ENCODE measurements at places on chromosomes 2 and 18. TPM values are rescaled to one million over a fixed set of nuclear protein-coding genes. Genes with fewer than 3 reads are reported as not detected.

The DNAJC5G gene
- 0.19 TPM for polyA plus RNA-seq

The ZSWIM2 gene
- polyA plus RNA-seq = not detected

The UGGT1 gene
- 21.1 TPM for polyA plus RNA-seq

The NYAP2 gene
- polyA plus RNA-seq = 0.40 TPM

The IL1RN gene
- 0.39 TPM for polyA plus RNA-seq

The VAMP5 gene
- 18.0 TPM for polyA plus RNA-seq

The MC5R gene
- 0.66 TPM for polyA plus RNA-seq

The UPP2 gene
- 0.04 TPM for polyA plus RNA-seq

The UGT1A8 gene
- polyA plus RNA-seq = not detected

The CRYGC gene
- not detected for polyA plus RNA-seq

DNA sequence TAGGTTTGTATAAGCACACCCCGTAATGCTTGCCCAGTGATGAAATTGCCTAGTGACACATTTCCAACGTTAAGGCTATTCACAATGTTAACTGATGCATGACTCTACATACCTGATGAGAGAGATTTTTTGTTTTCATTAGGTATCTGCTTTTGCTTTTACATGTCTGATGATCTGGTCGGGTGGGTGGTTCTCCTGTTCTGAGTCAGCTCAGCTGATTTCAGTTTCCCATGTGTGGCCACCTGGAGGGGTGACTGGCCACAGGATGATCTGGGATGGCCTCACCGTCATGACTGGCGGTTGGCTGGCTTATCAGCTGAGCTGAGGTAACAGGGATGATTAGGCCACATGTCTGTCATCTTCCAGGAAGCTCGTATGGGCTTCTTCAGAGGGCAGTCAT, 33.8 kb upstream of the ACYP2 start:
- DNase-seq = no peak

GRCh38 chr18:30999186-30999585, 43.4 kb downstream of the DSC3 start:
- DNase-seq = no peak

DNA sequence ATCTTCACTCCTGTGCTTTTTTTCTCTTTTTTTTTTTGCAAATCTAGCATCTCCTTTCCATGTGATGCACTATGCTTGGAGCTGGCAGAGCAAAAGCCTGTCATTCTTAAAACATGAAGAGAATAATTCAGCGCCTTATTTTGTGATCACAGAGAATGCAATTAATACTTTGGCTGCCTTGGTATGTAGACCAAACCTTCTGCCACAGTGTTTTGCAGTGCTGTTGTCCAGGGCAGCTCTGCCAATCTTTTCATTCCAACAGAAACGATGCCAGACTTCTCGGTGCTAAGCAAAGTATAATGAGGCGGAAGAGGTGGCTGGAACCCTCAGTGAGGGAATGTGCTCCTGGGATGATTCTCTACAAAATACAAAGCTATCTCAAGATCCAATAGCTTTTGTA, 25.6 kb downstream of the BCL2 start:
- no peak for DNase-seq

- DNase-seq = no peak
Observed at GRCh38 chr18:33611525-33612135, 33.6 kb downstream of the ASXL3 start.

DNA sequence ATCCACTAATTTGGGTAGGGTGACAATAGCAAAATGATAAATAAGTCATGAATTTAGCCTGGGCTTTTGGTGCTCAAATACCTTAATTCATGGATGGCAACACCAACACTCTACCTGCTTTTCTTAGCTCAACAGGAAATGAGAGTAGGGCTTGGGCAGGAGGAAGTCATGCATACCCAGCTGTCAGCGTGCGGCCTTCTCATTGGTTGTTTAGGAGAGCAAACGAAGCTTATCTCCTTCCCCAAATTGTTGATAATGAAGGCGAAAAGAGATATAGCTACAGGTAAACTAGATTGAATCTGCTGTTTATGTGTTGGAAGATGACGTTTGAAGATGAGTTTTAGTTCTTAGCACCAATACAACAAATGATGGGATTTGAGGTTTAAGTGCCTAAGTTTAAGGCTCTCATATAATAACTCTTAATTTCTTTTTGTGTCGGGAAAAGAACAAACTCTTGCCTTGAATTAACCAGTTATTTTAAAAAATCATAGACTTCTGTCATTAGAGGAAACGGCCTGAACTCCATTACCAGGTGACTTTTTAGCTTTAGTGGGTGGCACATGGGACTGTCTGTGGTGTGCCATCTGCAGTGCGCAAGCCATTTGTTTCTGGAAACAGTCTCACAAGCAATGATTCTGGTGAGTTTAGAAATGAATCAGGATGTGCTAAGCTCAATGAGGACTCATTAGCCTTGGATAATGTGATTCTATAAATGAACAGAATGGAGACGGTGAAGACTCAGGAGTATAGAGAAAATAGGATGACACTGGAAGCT, 19.8 kb downstream of the MAP4K4 start:
- no peak for DNase-seq

DNA sequence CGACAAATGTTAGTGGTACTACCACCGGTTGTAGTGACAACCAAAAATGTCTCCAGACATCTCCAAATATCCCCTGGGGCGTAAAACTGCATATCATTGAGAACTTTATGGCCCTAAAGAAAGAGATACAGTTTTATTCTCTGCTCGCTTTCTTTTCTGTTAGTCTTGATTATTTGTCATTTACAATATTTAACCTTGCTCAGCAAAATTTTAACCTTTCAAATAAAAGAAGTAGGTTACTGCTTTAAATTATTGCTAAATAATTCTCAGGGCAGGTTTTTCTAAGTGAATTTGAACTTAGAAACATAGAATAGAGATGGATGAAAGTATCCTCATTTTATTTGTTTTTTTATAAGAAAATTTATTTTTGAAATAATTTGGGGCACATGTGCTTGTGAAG, 67.9 kb downstream of the BMPR2 start:
- DNase-seq = no peak

GRCh38 chr2:223897669-223898330, 47.3 kb downstream of the WDFY1 start:
- no peak for DNase-seq

- peak; percentile 24 for DNase-seq
Observed at GRCh38 chr2:195447323-195447975, 209.6 kb upstream of the SLC39A10 start.

- no peak for DNase-seq
Observed at GRCh38 chr18:59079264-59079663, 60.4 kb upstream of the SEC11C start.

DNA sequence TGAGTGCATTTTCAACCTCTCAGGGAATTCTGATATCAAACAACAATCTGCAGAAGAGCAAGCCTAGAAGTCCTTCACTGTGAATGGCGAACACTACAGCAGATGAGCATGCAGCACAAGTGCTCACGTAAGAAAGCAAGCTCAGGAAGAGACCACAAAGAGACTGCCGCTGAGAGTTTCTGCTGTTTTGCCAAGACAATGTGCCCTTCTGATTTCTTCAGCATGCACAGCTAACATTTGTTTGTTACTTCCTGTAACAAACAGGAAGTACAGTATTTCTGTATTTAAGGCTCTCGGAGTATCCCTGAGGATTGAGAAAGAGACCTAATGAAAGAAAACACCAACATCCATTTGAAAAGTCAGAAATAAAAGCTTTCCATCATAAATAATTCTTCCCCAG, 45.9 kb downstream of the MBOAT2 start:
- no peak for DNase-seq

GRCh38 chr2:70771446-70771845, 3.4 kb upstream of the ADD2 start:
- no peak for DNase-seq

DNA sequence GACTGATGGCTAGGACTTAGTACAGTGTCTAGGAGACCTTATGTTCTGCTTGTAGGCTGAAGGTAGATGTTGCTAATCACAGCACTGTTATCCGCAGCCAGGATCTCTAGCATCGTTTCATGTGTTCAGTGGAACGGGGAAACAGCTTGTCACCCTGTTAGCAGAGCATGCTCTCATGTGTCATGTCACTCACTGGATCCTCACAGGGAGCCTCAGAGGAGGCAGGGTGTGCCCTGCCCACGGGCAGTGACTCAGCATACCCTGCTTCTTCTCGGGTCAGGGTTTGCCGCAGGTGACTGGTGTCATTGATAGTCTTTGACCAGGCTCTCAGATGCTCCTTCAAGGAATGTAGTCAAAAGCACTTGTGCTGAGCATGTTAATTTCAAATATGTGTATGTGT, 44.4 kb downstream of the RPIA start:
- peak; percentile 24 for DNase-seq

GRCh38 chr18:57428221-57429150, 6.7 kb upstream of the ONECUT2 start:
- DNase-seq = peak; percentile 32

GRCh38 chr18:76816127-76816526, 6.2 kb upstream of the ZNF236 start:
- no peak for DNase-seq

- peak; percentile 91 for DNase-seq
Observed at GRCh38 chr2:170770606-170771420, 635 bp downstream of the ERICH2 start.
